ENCODE measurements at places on chromosomes 3 and 15.

- no peak for DNase-seq
Measured at GRCh38 chr3:185750015-185750414, 74.8 kb downstream of the IGF2BP2 start.

- no peak for DNase-seq
Measured at GRCh38 chr3:178669022-178669601, 132.9 kb downstream of the KCNMB2 start.

DNA sequence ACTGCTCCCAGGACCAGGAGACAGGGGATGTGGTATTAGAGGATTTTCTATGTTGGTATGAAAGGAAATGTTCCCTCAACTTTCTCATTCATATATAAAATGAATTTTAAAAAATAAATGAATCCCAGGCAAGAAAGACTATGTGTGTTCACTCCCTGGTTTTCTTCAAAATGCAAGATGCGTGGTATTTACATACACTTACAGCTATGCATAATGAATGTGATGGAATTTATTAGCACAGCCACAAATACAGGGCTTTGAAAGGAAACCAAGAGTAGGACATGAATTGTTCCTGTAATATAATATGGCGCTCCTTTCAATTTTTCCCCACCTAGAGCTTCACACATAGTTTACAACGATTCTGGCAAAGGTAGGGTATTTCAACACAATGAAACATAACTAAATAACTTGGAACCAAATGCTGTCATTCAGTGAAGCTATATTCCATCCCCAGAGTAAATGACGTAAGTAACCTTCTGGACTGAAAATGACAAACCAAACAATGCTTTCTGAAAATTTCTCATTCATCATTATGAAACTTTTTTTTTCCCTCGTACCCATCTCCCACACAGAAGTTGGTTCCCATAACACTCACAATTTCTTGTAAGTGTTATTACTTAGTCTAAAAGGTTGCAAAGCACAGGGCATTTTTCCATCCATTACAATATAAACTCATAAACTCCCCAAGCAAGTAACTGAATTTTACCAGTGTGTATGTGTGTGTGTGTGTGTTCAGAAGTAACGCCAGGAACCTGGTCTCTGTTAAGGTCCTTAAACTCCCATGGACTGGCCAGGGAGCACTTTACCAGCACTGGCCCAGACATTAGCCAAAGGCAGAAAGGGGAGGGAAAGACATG, 41.8 kb downstream of the CBLB start:
- DNase-seq: no peak

DNA sequence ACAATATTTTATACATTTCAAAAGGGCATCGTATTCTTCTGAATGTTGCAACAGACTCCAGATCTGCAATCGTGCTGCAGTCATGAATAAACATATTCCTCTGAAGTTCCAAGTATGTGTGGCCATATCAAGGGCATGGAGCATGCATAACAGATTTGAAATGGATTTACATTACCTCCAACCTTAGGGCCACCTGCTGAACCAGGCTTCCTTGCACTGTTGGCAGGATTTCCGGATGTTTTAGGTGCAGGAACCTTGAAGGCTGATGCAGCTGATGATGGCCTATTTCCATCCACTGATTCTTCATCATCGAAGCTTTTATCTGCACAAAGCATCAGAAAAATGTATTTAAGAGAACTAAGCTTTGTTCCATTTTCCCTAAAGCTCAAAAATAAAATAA, 73.5 kb downstream of the CLASP2 start:
- no peak for DNase-seq

- DNase-seq: no peak
Measured at GRCh38 chr15:31513178-31513577, 186.5 kb downstream of the KLF13 start.

GRCh38 chr15:71251584-71252043, 136.3 kb downstream of the THSD4 start:
- DNase-seq: no peak

DNA sequence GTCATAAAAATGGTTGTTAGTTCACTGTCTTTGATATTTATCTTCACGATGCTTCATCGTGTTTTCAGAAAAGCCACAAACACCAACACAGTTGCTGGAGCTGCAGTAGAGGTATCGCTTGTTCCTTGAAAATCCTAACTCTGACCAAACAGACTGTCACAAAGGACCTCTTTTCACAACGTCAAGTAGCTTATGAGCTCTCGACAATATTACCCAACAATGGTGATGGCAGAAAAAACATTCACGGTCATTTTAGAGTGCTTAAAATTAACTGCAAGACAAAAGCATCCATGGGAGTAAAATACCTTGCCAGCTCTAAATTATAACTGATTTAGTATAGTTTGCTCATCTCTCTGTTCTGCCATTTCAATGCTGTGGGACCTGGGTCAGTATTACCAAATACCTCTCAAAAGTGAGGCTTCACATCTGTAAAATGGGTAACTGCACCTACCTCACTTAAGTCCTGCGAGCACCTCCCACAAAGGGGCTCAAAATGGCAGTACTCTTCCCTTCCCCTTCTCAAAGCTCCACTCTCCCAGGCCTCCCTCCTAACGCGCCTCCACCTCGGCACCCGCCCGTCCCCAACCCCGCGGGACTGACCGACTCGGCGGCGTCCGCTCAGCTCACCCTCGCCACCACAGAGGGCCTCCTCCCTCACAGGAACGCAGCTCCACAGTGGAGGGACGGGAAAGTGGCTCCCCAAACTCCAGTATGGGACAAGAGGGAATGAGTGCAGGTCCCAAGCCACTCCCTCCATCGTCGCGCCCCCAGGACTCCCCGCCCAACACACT, 546 bp downstream of the TRIM59 start:
- peak; percentile 42 for DNase-seq

GRCh38 chr3:139394116-139394515, 4.7 kb upstream of the COPB2 start:
- DNase-seq: no peak

GRCh38 chr3:38989917-38990510, 61.7 kb downstream of the SCN11A start:
- DNase-seq: no peak

DNA sequence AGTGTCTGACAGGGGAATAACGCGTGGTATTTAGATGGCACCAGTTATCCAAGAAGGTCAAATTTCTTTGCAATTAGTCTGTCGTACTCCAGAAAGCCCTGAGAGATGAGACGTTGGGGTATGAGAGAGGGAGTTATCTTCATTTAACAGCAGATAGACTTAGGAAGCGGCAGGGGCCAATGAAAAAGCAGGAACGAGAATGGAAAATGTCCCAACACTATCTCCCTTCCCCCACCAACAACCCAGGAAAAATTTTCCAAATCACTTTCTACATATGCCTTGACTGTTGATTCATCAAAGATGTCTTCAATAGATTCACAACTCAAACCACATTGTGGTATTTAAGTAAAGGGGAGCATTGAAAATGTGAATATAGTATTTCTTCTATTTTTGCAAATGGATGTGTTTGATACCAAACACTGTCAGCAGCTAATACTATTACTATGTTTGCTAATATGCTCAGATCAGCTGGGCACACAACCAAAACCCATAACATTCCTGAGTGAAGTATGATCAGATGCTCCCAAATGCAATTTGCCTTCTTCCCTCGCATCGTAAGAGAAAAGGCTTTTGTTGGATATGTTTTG, 13.3 kb upstream of the GREM1 start:
- no peak for DNase-seq

DNA sequence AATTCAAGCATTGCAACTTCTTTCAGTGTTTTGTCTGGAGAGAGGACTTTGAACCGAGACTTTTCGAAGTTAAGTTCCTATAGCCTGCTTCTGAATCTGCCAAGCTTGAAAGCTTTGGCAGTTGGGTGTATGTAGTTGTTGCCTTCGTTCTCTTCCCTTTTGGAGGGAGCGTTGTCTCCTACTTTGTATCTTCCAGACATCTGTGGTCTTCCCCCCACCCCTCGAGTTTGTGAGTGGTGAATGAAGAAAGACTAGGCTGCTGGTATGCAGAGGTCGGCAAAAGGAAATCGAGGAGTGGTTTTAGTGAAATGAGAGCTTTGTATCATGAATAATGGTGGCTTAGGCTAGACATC, 1.3 kb downstream of the CTNNB1 start:
- DNase-seq: peak; percentile 20

GRCh38 chr15:56816781-56817180, 83.5 kb upstream of the ZNF280D start:
- no peak for DNase-seq

DNA sequence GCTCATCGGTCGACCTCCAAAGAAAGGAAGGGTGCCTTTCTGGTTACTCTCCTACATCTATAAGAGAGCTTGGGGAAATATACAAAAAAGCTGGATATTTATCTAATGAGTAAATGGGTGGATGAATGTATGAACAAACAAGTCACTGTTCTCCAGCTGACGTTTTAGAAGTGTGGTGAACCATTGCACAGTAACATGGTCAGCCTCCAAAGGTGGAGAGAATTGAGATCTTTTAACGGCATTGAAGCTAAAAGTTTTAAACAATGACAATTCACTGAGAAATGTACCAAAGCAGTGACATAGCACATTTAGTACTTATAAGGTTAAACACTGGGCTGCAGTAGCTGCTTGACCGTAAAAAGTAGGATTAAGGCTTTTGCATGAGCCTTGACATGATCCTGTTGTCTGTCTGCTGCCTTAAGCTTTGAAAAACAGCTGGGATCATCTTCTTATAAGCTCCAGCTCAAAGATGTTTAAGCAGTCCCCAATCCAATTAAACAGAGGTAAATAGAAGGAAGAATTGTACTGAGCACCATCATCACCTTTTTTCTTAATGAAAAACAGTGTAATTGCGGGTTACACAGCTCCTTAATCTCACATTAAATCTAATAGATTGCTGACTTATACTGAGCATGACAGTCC, 222.9 kb downstream of the WDR72 start:
- no peak for DNase-seq

- no peak for DNase-seq
Measured at GRCh38 chr3:194468086-194468485, 18.7 kb downstream of the ATP13A3 start.
